Panc1 (cell line): ENCODE measurements at places on chromosomes 4 and X. TPM values are rescaled to one million over a fixed set of nuclear protein-coding genes. Genes with fewer than 3 reads are reported as not detected.
A peak's percentile ranks its signal among the peaks of the same experiment; 100 is the strongest.

DNA sequence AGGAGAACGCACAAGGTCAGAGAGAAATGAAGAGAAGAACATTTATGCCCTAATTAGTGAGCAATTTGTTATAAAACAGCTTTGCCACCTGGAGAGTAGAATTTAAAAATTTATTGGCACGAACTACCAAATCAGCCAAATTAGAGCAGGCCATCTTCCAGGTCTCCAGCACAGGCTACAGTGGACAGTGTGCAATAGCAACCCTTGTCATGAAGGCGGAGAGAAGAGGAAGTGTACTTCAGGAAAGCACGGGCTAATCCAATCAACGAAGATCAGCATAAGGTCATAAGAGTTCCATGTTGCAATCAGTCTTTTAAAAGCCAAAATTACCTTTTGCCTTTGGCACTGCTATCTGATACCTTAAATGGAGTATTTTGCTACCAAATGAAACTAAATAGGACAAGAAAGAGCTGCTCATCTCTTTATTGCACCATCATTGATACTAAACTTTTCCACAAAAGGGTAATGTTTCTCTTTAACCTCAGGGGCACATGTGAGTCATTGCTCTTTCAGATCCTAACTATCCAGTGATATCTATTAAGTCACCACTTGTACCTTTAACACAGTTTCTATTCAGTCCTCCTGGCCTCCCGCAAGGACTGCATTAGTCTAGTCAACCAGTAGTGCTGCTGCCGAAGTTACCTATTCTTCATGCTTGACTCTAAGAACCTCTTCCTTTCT, 19.9 kb downstream of the ANK2 start:
- DNase-seq, result no peak
- H3K27me3 ChIP-seq, result no peaks in the 10 kb centered on the region
- H3K4me3 ChIP-seq, result no peak overlapping the region
- H3K36me3 ChIP-seq, result no peaks in the 10 kb centered on the region

DNA sequence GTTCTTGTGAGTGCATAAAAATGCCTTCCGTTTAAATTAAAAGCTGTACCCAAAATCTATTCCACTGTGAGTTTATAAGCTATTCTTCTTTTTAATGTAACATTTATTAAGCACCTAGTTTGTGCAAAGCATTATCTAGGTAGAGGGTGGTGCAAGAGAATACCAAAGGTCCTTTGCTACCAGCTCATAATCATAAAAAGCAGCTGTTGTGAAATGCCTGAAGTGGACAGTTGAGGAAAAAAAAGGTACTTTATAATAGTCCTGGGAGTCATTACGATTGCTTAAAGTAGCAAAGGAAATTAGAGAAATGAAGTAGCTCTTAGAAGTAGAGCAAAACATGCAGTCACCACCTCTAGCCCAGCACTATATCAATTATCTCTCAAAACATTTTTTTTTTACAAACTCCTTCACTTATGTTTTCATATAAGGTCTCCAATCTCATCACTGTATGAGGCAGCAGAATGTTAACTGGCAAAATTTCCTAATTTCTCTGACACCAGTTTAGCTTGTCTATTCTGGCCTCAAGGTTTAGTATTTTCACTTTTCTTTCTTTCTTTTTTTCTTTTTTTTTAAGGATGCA, 2.1 kb downstream of the MBNL3 start:
- H3K27ac ChIP-seq, result no peak overlapping the region
- DNase-seq, result no peak
- H3K36me3 ChIP-seq, result no peaks in the 10 kb centered on the region
- H3K4me1 ChIP-seq, result peaks cover 7% of the 10 kb centered on the region

DNA sequence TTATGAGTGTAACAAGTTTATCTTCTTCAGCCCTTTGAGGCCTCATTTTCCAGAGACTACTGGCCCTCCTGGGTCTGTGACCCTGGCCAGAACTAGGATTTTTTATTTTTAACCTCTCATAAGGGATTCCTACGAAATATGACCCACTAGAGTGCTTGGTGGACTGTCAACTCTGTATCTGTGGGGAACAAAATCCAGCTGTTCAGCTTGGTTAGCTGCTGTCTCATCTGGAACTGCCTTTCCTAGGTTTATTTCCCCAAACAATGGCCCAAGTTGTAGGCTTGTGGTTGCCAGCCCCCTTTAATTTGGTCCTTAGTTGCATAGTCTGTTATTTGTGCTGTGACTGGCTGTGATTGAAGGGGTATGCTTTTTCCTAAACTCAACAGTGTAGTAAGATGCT, 56.2 kb downstream of the NHS start:
- H3K27ac ChIP-seq, result no peak overlapping the region
- no peaks in the 10 kb centered on the region for H3K4me1 ChIP-seq
- no peak for DNase-seq
- H3K36me3 ChIP-seq, result no peaks in the 10 kb centered on the region
- H3K27me3 ChIP-seq, result no peaks in the 10 kb centered on the region

Gene GPR143
- total RNA-seq, result not detected

Gene SOWAHB
- total RNA-seq, result 4.0 TPM

GRCh38 chrX:39859991-39860861, 237.5 kb downstream of the BCOR start:
- DNase-seq, result no peak
- H3K27me3 ChIP-seq, result no peaks in the 10 kb centered on the region
- H3K36me3 ChIP-seq, result no peaks in the 10 kb centered on the region
- H3K27ac ChIP-seq, result no peak overlapping the region

Gene SPATA18
- total RNA-seq, result 0.39 TPM

Gene TCEANC
- 0.92 TPM for total RNA-seq

DNA sequence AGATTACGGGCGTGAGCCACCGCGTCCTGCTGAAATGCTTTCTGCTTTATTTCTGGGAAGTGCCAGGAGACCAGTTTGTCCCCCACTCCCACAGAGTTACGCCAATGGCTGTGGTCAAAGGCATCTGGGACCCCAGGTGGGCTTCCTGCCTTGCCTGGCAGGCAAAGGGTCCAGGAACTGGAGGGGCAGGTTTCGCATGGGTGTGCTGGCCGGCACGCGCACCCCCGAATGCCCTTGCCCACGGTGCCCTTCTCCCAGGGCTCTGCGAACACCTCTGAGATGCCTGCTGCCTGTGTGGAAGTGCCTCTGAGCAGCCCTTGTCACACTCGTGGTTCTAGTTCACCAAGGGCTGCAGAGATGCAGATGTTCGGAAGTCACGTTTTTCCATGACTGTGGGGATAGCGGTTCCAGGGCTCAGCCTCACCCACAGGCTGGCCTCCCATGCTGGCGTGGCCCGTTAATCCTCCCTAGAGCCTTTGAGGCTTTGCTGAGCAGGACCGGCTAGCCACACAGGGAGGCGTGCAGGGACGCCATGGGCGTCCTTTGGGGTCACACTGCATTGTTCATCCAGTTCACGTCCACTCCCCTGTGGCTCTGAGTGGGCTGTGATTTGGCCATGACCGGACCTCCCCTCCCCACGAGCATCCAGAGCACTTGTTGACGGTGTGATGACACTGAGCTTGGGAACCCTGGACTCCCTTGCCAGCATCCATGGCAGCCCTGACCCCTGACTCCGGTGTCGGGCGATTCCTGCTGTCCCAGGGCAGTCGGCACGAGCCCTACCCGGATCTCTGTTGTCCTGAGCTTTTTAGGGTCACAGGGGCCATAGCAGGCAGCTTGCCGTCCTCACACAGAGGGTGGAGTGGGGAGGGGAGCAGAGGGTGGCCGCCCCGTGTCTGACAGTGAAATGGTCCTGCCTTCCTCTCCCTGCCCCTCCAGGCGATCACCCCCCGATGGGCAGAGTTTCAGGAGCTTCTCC, 12.7 kb upstream of the ADD1 start:
- H3K27ac ChIP-seq, result no peak overlapping the region
- H3K27me3 ChIP-seq, result no peaks in the 10 kb centered on the region
- H3K4me1 ChIP-seq, result no peaks in the 10 kb centered on the region
- DNase-seq, result no peak
- H3K4me3 ChIP-seq, result no peak overlapping the region

GRCh38 chr4:33453916-33454315, 2733.7 kb downstream of the PCDH7 start:
- no peak for DNase-seq
- no peak overlapping the region for H3K4me3 ChIP-seq
- no peaks in the 10 kb centered on the region for H3K27me3 ChIP-seq
- no peaks in the 10 kb centered on the region for H3K4me1 ChIP-seq

GRCh38 chr4:41213625-41214135, 662 bp downstream of the APBB2 start:
- no peaks in the 10 kb centered on the region for H3K27me3 ChIP-seq
- peak overlapping the region; percentile 77 for H3K27ac ChIP-seq
- peaks cover 4% of the 10 kb centered on the region; the same call in 1 of the 2 replicates for H3K36me3 ChIP-seq

DNA sequence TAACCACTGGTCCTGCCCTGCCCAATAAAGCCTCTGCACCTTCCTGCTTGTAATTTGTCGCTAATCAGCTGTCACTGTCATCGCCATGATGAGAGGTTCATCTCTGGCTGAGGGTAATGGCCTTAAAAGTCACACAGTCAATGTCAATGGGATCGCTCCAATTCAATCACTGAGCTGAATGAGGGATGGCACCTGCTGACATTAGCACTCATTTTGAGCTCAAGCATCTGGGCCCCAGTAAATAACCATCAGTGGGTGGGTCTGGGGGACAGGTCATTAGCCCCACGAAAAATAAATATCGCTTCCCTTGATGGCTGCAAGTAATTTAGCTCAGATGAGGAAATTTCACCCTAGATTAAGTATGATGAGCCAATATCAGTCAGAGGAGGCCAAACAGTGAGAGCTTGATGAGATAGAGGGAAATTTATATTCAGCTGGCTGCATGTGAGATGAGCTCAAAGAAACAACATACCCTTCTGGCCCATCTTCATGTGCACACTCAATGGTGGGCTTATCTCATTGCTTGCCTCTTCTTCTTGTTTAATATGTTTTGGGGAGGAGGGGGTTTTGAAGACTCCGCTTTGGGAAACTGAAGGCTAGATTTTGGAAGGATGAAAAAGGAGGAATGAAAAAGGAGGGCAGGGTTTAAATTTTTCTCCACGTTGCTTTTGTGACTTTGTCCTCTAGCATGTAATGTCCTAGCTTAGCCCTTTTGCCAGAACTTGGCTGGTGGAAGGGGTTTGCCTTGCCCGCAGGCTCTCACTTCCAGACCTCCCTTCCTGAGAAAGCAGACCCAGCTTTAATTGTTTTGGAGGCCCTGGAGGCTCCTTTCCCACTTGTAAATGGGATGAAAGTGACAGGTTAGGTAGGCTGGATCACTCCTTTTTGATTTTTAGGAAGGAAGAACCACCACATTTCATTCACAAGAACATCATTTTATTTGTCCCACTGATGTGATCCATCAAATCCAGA, 84.8 kb upstream of the PAQR3 start:
- DNase-seq, result no peak
- H3K27ac ChIP-seq, result no peak overlapping the region
- H3K36me3 ChIP-seq, result no peaks in the 10 kb centered on the region
- no peak overlapping the region for H3K4me3 ChIP-seq
- no peaks in the 10 kb centered on the region for H3K4me1 ChIP-seq
- no peaks in the 10 kb centered on the region for H3K27me3 ChIP-seq

GRCh38 chr4:184819786-184820185, 6.0 kb downstream of the ACSL1 start:
- H3K4me3 ChIP-seq, result no peak overlapping the region
- no peak overlapping the region for H3K27ac ChIP-seq
- no peaks in the 10 kb centered on the region for H3K36me3 ChIP-seq

- no peaks in the 10 kb centered on the region for H3K36me3 ChIP-seq
- no peak for DNase-seq
- no peak overlapping the region for H3K4me3 ChIP-seq
- no peak overlapping the region for H3K27ac ChIP-seq
- no peaks in the 10 kb centered on the region for H3K27me3 ChIP-seq
- H3K4me1 ChIP-seq, result no peaks in the 10 kb centered on the region
Measured at GRCh38 chrX:24375600-24376131, 15.2 kb downstream of the SUPT20HL1 start.

- H3K4me3 ChIP-seq, result no peak overlapping the region
- H3K4me1 ChIP-seq, result no peaks in the 10 kb centered on the region
- no peaks in the 10 kb centered on the region for H3K36me3 ChIP-seq
- no peak overlapping the region for H3K27ac ChIP-seq
Measured at GRCh38 chr4:24927049-24927448, 14.2 kb upstream of the CCDC149 start.

DNA sequence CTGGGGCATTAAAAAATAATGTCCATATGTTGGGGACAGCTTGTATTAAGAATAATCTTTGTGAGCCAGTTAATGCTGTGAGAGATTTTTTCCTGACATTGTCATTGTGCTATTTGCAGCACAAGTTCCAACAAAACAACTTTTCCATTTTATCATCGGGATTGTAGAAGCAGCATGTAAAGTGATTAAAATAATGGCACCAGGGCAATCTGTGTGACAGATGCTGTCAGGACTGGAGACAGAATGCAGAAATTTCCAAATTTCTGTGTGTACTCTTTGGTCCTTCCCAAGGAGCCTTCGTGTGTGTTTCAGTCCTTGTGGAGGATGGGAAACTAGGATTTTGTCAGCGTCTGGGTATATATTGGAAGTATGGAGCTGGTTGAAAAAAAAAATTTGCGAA, 101.5 kb upstream of the LIMCH1 start:
- H3K27ac ChIP-seq, result no peak overlapping the region
- no peak for DNase-seq
- no peaks in the 10 kb centered on the region for H3K4me1 ChIP-seq

Gene MAP9
- total RNA-seq, result 9.8 TPM

Gene ENPEP
- not detected for total RNA-seq

GRCh38 chrX:112613039-112613438, 66.7 kb downstream of the LHFPL1 start:
- no peak overlapping the region for H3K4me3 ChIP-seq
- H3K4me1 ChIP-seq, result no peaks in the 10 kb centered on the region
- DNase-seq, result no peak
- no peaks in the 10 kb centered on the region for H3K27me3 ChIP-seq

GRCh38 chrX:79154596-79155359, 10.3 kb downstream of the GPR174 start:
- DNase-seq, result no peak
- no peak overlapping the region for H3K4me3 ChIP-seq
- H3K27me3 ChIP-seq, result no peaks in the 10 kb centered on the region
- H3K27ac ChIP-seq, result no peak overlapping the region

DNA sequence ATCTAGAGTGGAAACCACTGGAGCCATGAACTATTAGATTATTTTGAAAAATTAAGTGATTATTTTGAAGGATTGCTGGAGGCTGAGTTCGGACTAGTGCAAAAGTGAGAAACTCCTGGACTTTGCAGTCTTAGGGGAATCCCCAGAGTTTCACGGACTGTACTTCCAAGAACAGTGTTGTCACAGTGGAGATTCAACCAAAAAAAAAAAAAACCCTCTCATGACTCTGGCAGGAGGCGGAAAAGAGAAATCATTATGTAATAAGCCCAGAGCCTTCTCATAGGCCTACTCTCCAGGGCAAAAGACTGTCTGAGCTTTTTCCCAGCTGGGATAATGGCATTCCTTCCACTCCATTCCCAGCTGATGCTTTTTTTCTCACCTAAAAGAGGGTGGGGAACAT, 16.8 kb upstream of the C4orf51 start:
- H3K4me1 ChIP-seq, result no peaks in the 10 kb centered on the region
- DNase-seq, result no peak
- no peaks in the 10 kb centered on the region for H3K36me3 ChIP-seq
- no peak overlapping the region for H3K4me3 ChIP-seq

DNA sequence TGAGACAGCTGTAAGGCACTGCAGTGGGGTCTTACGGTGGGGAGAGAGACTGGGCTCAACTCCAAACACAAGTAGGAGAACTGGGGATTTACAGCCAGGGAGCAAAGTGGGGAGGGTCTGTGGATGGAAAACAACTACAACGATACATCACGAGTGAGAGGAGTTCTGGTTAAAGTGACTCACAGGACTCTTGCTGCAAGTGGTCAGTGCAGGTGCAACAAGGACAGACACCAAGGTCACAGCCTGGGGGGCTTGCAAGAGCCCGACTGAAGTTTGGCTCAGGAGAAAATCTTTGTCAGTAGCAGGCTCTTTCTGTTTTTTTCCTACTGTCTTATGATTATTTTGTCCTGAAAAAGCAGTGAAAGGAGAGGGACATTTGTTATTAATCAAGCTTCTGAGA, 10.1 kb upstream of the FAT1 start:
- no peak for DNase-seq
- H3K27ac ChIP-seq, result peak overlapping the region; percentile 51; the same call in 1 of the 2 replicates
- no peaks in the 10 kb centered on the region for H3K36me3 ChIP-seq
- H3K4me1 ChIP-seq, result peaks cover 15% of the 10 kb centered on the region
- H3K27me3 ChIP-seq, result no peaks in the 10 kb centered on the region
